ENCODE measurements at places on chromosomes 12 and 14.
A peak's percentile ranks its signal among the peaks of the same experiment; 100 is the strongest.

DNA sequence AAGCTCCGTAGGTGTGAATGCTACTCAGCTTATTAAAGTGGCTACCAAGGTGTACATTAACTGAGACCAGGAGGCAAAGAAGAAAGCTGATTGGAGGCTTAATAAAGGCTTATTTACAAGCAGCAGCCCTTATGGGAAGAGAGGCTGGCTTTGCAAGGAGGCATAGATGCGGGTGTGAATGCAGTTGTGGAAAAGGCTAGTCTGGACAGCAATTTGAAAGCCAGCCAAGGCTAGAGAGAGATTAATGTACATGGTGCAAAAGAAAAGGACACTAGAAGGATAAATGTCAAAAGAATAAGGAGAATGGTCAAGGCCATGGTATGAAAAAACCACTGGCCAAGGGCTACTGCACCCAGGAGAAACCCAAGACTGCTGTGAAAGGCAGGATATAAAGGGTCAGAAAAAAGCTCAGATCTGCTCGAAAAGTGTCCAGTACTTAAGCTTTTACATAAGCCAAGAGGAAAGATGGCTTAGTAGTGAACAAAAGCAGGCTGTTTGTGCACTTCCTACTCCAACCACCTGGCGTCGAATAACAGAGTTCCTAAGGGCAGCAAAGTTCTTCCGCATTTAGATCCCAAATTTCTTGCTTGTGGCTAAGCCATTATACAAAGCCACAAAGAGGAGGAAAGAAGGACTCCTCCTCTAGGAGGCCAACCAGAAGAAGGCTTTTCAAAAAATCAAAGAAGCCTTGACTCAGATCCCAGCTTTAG is 24.0 kb downstream of the KLRK1 start:
- no peak for DNase-seq

GRCh38 chr12:45828402-45828801 is 98.9 kb downstream of the ARID2 start:
- DNase-seq, result no peak

DNA sequence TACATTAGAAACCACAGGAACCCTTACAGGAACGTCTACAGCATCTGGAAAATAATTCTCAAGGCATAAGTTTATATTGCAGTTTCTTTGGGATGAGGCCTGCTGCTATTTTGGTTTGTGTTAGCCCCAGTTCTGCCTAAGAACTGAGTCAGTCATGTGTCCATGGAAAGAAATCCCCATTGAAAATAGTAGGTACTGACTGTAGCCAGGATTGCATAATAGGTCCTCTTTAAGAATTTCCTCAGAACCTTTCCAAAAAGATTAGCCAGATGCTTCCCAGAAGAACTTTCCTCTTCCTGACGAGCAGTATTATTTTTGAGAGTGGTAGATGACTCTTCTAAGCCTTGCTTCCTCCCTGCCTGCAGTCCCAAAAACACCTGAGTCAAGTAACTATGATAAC is 52.6 kb downstream of the RASSF8 start:
- DNase-seq, result no peak

DNA sequence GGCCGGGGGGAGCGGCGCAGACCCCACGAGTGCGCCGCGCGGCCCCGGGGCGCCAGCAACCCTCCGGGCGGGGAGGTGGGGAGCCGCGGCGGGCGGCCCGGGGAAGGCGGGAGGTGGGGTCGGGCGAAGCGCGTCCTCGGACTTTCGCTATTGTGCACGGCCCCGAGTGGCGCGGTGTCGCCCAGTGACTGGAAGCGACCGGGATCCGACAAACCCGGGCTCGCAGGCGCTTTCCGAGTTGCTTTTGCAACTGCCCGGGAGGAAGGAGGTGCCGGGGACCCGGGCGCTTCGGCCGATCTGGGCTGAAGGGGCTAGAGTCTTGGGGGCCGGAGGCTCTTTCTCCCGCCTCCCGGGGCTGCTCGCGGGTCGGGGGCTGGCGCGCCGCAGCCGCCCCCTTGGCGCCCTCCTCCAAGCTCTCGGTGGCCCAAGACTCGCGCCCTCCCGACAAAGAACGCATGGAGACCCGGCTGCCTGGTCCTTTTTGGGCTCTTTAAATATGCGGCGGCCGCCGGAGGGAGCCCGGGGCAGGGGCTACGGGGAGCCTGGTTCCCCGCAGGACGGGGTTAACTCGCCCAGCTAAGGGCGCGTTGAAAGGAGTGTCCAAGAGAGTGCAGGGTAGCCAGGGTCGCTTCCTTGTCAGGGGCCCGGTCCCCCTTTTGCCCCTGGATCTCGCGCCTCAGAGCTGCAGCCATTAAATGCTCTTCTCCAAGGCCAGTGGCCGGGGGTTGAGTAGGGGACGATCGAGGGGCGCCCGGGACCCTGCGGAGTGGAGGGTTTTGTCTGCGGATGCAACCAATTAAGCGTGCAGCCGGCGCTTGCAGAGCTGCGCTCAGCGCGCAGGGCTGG is 1.4 kb downstream of the HMGA2 start:
- DNase-seq, result no peak

GRCh38 chr14:69363055-69363454 is 35.0 kb downstream of the ERH start:
- DNase-seq, result no peak

GRCh38 chr12:54993181-54993835 is 8.7 kb upstream of the TESPA1 start:
- DNase-seq, result no peak

- DNase-seq, result peak; percentile 58
Observed at GRCh38 chr12:52213564-52214420, 19.3 kb upstream of the KRT7 start.

Measured in CMK (cell line).